Activated CD4-positive, CD25-positive, alpha-beta regulatory T cell (primary cell): ENCODE measurements at places on chromosomes 4 and X.

DNA sequence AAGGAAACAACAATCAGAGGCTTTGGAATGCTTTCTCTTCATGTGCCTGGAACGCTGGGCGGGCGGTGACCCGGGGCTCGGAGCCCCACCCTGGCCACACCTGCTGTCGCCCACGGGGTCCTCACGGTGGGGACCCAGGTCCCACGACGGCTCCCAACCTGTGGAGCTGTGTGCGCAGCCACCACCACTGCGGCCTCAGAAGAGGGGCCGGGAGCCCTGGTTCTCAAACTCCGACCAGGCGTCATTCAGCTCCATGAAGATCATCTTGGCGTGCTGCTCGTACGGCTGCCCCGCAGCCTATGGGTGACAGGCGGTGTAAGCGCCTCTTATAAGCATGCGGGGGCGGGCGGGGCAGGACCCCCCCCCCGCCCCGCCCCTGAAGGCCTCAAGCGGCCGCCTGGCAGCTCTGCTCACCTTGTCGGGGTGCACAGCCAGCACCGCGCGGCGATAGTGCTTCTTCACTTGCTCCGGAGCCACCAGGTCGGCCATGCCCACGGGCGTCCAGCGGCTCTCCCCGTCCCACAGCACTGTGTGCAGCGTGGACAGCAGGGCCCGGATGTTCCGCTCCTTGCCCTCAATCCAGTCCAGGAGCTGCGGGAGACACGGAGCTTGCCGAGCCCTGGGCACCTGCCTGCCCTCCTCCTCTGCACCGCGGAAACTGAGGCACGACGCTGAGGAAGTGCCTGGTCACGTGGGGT is 23.7 kb upstream of the CPLX1 start:
- DNase-seq: no peak

GRCh38 chr4:11735651-11736050 is 307.0 kb upstream of the HS3ST1 start:
- no peak for DNase-seq

- DNase-seq: no peak
Measured at GRCh38 chr4:173213296-173213695, 44.7 kb downstream of the GALNT7 start.

GRCh38 chrX:152893980-152894610 is 3.8 kb upstream of the ZNF185 start:
- DNase-seq: no peak

DNA sequence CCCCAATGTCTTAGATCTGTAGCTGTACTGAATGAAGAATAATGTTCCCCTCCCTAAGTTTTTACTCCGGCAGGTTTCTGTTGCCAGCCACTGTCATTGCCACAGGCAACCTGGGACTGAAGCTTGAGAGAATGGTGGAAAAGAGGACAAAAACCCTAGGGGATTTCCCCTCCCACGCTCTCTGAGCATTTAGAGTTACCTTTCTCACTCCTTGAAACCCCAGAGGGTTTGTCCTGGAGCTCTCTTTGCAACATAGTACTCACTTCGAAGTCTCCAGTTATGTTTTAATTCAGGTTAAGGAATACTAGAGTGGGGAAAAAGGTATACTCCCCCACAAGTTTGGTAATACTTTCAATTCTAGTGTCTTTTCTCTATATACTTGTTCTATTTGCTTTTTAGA is 31.5 kb downstream of the F8 start:
- no peak for DNase-seq

GRCh38 chrX:140071037-140071436 is 105.7 kb upstream of the CXorf66 start:
- no peak for DNase-seq
